Activated CD4-positive, alpha-beta T cell treated with anti-CD3 and anti-CD28 coated beads, Interleukin-2, amount 50 U/mL, for 48 hours (primary cell): ENCODE measurements at places on chromosomes 1 and 21.

GRCh38 chr1:19112891-19113696, 97.0 kb downstream of the UBR4 start:
- no peak for DNase-seq

- DNase-seq, result no peak
Observed at GRCh38 chr1:207088701-207089626, at the start of gene C4BPB. TSS of gene C4BPB (plus strand) at chr1:207088860. CDS start at chr1:207089532, 672 bp downstream.

DNA sequence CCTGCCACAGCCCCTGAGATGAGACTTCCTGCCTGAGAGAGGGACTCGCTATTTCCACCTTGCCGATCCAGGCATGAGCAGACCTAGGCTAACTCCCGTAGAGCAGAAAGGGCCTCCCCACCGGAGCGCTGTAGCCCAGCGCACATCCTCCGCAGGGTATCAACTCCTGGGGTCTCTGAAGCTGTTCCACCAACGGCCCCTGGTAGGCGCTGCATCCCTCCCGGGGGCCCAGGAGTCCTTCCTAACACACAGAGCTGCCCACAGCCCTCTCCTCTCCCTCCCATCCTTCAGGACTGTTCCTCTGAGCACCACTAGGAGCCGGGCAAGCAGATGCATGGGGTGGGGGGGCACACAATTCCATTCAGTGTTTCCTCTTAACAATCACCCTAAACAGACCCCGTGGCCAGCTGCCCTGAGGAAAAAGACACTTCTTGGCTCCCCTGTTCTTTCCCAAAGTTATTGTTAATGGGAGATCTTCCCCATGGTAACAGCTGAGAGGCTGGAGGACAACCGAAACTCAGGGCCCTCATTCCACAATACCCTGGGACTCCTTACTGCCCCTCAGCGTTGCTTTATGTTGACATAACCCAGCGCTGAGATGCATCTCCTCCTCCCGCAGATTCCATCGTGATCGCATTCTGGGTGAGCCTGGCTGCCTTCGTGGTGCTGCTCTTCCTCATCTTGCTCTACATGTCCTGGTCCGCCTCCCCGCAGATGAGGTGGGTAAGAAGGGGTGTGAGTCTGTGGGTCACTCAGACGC, 7.5 kb downstream of the MRAP start:
- no peak for DNase-seq

- DNase-seq, result no peak
Observed at GRCh38 chr21:39097335-39097861, 85.9 kb downstream of the PSMG1 start.

DNA sequence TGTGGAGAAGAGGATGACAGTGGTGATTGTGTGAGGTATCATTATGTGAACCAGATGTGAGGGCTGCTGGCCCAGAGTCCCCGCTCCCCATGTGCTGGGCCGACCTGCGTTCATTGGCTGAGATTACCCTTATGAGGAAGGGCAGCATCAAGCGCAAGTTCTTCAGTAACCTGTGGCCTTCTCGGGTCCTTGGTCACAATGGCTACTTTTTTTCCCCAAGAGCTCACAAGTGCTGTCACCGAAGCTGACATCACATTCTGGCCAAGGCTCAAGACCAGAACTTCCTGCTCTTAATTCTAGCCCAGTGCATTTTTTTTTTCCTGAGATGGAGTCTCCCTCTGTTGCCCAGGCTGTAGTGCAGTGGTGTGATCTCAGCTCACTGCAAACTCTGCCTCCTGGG, 262.9 kb downstream of the RHOU start:
- no peak for DNase-seq

DNA sequence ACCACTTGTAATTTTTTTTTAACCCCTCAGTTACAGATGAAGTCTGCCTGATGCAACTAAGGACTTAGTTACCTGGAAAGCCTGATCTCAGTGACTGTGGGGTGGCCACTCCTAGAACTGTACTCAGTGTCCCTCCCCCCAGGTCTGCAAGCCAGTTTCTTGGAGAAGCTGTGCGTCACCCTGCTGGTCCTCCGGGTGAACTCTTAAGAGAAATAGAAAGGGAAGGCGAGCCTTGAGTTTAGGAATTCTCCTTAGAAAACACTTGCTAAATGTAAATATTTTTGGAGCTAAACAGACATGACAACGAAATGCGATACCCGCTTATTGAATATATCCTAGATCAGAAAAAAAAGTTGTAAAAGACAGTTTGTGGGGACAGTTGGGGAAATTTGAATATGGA, 730 bp downstream of the SLC16A4 start:
- DNase-seq, result no peak

- DNase-seq, result no peak
Observed at GRCh38 chr1:89986020-89986419, 8.9 kb upstream of the ZNF326 start.

GRCh38 chr1:236063919-236064673, 794 bp downstream of the NID1 start:
- peak; percentile 17 for DNase-seq

DNA sequence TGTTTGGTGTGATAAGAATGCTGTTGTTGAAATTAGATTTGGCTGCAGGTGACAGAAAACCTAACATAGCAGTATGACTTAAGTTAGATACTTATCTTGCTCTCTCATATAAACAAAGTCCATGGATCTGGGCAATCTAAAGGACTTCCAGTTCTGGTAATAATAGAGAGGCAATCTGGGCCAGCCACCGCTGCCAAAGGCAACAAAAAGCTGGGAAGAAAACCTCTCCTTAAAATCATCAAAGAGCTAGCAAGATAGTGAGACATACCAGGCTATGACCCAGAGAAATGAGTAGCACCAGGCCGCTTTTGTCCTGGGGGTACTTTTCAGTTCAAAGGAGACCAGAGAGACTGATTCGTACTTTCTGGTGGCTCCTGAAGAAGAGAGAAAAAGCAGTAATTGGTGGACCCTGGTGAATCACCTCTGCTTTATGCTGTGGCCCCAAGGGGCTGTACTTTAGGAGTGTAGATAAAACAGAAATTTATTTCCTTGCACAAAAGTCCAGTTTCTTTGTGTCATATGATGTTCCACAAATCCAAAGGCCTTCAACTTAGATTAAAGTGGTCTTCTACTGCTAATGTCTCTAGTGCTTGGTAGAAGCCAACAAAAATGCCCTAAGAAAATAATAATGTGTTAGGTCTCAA, 125.4 kb downstream of the TBX19 start:
- no peak for DNase-seq

GRCh38 chr21:33828083-33828482, 87.5 kb downstream of the ATP5PO start:
- no peak for DNase-seq

DNA sequence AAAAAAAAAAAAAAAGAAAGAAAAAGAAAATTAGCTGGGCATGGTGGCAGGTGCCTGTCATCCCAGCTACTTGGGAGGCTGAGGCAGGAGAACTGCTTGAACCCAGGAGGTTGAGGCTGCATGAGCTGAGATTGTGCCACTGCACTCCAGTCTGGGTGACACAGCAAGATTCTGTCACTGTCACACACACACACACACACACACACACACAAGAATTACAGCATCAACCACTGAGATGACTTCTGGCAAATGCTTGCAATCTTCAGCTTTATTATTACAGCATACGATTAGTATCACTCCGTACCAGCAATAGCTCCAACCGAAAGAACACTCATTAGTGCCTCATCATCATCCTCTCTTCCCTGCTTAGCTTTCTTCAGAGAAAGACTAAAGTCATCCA, 4.6 kb downstream of the ORC1 start:
- no peak for DNase-seq

DNA sequence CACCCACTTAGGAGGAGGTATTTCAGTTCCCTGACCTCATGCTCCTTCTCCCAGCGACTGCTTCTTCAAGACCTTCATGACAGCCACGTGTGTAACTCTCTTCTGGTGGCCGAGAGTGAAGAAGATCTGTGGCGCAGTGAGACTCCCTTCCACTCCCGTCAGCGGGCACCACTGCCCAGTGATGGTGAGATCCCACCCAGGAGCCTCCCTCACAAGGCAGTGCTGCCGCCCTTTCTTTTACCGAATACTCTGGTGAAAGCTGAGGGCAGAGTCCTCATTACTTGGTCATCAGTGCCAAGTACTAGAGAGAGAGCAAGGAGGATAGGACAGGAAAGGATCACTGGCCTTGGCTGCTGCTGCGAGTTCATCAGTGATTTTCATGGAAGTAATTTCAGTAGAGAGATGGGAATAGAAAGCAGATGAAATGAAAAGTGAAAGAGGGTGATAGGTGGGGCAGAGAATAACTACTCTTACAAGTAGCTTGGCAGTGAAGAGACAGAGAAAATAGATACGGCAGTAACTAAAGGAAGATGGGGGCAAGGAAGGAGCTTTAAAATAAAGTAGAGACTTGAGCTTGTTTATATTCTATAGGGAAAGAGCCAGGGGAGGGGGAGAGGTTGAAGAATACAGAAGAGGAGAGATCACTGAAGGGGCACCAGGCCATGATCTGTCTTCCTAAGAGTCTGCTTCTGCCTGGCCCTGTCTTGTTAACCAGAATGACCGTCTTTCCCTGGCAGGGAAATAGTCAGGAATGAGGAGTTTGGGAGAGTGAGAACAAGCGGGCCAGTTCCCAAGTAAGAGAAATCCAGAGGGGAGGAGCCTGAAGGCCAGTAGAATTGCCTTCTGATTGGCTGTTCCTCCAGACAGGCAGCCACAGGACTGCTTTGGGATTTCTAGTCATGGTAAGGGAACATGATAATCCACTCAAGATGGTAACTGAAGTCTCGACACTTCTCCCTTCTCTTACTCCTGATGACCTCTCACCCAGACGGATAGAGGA, 18.3 kb downstream of the HYI start:
- DNase-seq, result no peak

DNA sequence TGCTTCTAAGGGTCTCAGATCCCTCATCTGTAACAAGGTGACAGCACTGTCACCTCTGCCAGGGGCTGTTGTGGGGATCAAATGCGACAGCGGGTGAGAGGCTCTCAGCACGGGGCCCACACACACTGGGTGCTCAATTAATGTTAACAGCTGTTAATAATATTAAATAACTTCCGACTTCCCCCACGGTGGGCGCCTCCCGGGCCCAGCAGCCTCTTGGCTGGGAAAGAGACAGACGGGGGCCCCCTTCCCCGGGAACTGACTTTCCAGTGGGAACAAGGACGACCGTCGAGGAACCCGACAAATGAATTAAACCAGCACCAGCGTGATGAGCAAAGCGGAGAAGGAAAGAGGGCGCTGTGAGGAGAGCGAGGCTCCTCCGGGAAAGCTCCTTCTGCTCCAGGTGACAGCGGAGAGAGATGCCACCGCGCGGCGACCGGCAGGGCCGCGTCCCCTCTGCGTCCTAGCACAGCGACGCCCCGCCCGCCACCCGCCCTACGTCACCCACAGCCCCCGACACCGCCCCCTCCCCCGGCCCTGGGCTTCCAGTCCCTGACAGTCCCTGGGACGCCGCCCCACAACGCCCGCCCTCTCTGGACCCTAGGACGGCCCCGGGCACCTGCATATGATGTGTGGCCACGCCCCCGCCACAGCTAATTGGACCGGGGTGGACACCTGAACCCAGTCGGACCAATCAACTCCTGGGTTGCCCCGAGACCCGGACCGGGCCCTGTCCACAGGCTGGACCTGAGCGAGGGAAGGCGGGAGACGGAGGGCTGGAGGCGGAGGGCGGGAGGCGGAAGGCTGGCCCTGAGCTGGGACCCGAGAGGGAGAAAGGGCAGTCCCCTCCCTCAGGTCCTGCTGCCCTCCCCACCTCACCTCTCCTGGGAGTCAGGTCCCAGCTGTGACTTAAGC, 38.2 kb downstream of the MATN1 start:
- DNase-seq, result peak; percentile 14

GRCh38 chr1:171245458-171246064, 2.7 kb upstream of the FMO1 start:
- peak; percentile 19 for DNase-seq

GRCh38 chr1:147773215-147773715, 12.9 kb upstream of the GJA5 start:
- no peak for DNase-seq

DNA sequence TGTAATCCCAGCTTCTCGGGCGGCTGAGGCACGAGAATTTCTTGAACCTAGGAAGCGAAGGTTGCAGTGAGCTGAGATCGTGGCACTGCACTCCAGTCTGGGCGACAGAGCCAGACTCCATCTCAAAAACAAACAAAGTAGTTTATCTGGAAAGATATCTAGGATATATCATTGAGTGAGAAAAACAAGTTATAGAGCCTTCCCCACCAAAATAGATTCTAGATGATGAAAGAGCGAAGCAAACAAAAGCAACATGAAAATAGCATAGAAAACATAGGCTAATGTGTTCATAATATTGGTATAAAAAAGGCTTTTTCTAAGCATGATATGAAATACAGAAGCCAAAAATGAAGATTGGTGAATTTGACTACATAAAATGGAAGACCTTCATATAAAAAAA, 52.1 kb downstream of the ZFYVE9 start:
- DNase-seq, result no peak

DNA sequence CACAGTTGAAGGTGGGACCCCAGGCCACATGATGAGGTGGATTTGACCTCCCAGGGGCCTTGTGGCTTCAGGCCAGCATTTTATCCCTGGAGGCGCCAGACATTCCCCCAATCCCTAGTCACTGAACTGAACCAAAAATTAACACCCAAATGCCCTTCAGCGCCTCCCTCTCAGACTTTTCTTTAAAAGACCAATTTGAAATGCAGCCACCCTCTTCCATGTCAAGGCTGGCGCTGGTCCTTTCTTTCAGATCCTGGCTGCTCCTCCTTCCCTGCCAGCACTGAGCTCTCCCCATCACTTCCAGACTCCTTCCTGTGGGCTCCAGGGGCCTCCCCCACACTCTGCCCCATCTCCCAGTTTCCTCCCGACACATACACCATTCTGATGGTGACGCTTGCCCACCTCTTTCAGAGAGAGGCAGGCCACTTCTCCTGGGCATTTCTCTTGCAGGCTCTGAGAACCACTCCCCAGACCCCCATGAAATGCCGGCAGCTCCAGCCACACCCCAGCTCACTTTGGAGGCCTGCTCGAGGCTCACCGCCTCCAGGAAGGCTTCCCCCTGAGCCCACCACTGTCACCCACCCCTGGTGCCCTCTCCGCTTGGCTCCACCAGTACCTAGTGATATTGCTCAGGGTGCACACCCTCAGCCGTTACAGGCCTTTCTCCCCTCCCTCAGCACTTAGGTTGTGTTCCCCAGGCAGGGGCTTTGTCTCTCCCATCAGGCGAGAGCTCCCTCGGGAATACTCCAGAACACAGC, 27.0 kb downstream of the NAV1 start:
- DNase-seq, result no peak

DNA sequence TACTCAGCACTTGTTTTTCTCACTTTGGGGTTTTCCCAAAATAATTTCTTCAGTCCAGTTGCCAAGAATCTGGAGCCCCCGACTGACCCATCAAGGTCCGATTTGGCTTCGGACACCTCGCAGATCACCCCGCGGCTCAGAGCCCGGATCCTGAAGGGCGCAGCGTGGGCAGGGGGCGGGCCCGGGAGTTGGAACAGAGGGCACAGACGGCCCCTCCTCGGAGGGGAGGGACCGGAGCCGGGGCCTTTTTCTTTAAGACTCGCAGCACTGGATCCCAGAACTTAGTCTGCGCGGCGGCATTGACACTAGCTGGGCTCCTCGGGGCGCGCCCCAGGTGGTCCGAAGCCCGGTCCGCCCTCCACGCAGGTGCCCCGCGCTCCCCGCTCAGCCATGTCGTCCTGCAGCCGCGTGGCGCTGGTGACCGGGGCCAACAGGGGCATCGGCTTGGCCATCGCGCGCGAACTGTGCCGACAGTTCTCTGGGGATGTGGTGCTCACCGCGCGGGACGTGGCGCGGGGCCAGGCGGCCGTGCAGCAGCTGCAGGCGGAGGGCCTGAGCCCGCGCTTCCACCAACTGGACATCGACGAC, at the start of gene CBR3:
TSS of gene CBR3 (plus strand) at position 277 of the 588 bp plus-strand sequence. CDS start at position 391, 114 bp downstream.
- peak; percentile 80 for DNase-seq

- DNase-seq, result no peak
Observed at GRCh38 chr21:17491716-17492414, 21.0 kb upstream of the CXADR start.
